Natural killer cell treated with Interleukin-12 subunit alpha and Interleukin-12 subunit beta and Interleukin-15 and Interleukin-18, amount 100 ng/mL, for 72 hours (primary cell): ENCODE measurements at places on chromosomes 1 and 21.

GRCh38 chr1:183942933-183943693 lies 94.4 kb downstream of the COLGALT2 start:
- DNase-seq = no peak

- no peak for DNase-seq
Observed at GRCh38 chr1:29426701-29427279, 190.5 kb downstream of the PTPRU start.

DNA sequence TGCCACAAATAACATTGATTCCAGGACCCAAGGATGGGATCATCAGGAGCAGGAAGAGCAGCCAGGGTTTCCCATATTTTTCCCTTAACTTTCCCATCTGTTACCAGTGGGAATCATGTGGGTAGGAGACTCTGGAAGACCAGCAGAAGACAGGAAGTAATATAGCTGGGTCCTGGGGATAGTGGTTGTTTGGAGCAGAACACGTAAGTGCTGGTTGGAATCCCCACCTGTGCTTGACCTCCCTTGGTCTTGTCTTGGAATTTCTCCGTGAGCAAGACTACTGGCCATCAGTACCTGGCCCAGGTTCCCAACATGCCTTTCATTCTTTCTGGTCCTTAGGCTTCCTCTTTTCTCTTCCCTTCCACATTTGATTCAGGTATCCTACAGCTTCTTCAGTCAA lies 20.9 kb upstream of the SLC27A3 start:
- no peak for DNase-seq

DNA sequence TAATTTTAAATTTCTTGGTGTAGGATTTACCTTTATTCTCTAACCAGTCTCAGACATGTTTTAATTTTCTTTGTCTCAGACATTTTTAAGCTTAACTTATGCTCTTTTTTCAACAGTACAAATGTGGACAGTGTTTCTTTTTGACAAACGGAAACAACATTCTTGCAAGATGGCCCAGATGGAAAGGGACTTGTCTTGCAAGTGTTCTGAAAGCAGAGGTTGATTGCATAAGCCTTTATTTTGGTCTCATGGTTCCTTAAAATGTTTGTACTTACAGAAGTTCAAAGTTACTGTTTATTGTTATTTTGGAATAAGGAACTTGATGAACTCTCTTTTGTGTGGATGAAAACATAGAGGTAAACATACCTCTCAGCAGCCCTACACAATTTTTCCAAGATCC lies 22.9 kb downstream of the SMAP2 start:
- DNase-seq = no peak

DNA sequence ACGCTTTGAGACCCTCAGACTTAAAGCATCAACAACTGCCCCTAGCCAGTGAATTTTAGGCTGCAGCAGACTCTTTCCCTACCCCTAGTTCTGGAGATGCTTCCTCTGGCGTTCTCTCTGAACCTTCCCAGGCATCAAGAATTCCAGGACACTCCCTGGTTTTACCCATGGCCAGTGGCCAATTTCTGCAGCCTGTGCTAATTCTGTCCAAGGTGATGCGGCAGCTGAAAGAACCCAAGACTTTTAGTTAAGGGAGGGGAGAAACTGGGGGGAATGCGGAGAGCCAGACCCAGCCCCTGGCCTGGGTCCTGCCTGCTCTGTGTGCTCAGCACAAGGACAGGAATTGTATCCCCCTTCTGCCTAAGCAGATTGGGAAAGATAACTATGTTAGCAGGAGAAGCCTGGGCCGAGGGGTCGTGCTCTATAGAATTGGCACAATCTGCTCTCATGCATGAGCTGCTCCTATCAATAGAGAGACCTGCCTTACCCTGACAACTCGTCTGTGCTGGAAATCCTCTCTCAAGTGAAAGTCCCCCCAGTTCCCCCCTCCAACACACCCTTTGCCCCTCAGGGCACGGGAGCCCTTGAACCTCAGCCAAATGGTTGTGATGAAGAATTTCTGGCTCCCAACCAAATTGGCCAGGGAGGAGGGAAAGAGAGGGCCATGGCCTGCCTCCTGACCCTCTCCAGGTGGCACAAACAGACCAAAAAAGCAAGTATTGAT lies 5.4 kb upstream of the GJA8 start:
- DNase-seq = no peak

- no peak for DNase-seq
Observed at GRCh38 chr1:207960346-207960745, 49.4 kb upstream of the CD34 start.

GRCh38 chr1:99457381-99458165 lies 188.3 kb upstream of the PALMD start:
- no peak for DNase-seq

GRCh38 chr1:88472298-88472697 lies 211.8 kb upstream of the PKN2 start:
- DNase-seq = no peak

DNA sequence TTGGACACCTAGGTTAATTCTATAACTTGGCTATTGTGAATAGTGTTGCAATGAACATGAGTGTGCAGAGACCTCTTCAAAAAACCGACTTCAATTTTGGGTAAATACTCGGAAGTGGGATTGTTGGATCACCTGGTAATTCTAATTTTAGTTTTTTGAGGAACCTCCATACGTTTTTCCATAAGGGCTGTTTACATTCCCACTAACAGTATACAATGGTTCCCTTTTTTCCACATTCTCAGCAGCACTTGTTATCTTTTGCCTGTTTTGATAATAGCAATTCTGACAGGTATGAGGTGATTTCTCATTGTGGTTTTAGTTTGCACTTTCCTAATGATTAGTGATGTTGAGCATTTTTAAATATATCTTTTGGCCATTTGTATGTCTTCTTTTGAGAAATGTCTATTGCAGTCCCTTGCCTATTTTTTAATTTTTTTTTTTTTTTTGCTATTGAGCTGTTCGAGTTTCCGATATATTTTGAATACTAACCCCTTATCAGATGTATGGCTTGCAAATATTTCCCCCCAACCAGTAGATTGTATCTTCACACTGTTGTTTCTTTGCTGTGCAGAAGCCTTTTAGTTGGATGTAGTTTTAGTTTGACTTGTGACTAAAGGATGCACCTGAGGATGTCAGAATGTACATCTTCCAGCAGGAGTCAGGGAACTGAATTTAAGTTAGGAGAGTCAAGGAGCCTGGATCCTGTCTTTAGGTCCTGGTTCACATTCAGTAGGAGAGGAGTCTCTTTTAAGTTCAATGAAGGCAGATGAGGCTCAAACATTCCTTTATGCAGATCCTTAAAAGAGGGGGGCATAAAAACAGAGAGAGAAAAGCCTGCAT lies 120.0 kb downstream of the S1PR1 start:
- no peak for DNase-seq

- DNase-seq = no peak
Observed at GRCh38 chr1:151513626-151514121, 2.5 kb downstream of the CGN start.

GRCh38 chr1:118136187-118136941 lies 48.7 kb downstream of the SPAG17 start:
- no peak for DNase-seq

DNA sequence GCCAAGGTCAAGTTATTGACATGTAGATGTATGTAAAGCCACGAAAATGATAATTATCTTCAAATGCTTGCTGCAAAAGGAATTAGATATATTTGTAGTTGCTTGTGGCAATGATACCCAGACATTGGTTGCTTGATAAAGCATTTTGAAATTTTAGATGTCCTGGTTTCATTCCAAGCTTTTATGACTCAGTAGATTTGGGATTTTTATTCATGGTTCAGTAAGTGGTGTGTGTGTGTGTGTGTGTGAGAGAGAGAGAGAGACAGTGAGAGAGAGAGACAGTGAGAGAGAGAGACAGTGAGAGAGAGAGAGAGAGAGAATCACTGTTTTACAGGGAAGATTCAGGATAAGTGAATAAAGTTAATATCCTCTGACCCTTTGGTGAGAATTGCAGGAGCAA lies 498.2 kb upstream of the C1orf87 start:
- no peak for DNase-seq

GRCh38 chr1:26910343-26911160 lies 3.2 kb downstream of the NR0B2 start:
- DNase-seq = no peak

DNA sequence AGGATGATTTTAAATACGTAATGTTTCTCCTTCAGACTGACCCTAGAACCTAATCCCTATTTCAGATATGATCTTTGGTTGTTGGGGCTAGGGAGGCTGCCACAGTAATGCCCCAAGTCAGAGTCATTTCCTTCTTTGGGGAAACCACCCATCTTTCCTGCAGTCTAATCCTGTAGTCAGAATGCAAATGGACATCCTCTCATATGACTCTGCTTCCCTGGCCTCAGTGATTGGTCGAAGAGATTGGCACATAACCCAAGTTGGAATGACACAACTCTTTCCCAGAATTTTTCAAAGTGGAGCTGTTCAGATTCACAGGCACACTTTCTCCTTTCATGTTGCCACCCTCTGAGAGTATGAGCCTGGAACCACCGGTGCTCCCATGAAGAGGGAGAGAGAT lies 58.8 kb upstream of the ZNF644 start:
- no peak for DNase-seq

DNA sequence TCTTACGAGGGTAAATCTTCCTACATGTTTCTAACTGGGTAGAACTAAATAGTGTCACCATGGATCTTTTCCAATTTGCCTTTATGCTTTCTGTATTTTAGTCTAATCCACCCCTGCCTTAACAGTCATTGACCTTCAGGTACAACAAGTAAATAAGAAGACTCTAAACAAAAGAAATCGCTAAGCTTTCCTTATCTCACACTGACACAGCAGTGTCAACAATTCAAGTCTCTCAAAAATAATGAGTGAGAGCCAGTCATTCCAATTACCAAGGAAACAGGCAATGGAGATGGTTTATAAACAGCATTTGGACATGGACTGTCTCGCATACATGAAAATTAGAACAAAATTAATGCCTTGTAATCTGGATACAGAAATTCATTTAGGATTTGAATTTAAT lies 365.8 kb downstream of the VAV3 start:
- DNase-seq = no peak

- DNase-seq = peak; percentile 95
Observed at GRCh38 chr1:161069731-161070270, at the start of gene ARHGAP30. Gene ARHGAP30, minus strand, starts transcription at chr1:161069891. Its CDS starts 267 bp downstream, at chr1:161069624.

- no peak for DNase-seq
Observed at GRCh38 chr21:31351960-31352359, 7.9 kb upstream of the TIAM1 start.

DNA sequence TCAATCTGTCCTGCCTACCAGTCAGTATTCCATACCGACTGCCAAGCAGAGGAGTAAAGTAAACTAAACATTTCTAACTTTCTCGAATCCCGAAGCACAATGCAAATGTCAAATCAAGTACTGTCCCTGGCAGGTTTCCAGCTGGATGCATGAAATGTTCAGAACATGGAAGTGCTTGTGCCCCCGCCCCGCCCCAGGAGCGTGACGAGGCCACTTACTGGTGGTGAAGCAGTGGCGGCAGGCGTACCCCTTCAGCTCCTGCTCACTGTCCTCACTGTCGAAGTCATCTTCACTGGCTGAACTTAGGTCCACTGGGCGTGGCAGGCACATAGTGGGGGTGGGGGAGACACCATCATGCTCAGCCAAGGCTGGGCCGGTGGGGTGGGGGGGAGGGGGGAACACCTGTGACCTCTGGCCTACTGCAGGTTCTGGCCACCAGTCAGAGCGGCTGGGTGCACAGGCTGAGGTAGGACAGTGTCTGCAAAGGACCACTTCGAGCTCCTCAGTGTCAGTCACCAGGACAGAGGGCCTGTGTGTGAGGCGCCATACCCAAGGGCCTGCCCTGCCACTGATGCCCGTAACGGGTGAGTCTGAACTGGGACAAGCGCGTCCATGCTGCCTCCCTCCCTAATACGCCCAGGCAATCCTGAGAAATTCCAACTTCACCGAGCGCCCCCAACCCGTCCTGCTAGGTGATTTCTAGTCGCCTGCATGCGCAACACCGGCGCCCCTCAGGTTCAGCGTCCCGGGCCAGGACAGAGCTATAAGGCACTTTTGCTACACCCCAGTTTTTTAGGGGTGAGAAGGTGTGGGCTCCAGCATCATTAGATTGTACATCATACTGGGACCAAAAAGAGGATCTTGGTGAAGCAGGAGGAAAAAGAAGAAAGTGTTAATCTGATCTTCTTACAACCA lies 46.9 kb downstream of the SLC45A1 start:
- DNase-seq = no peak

DNA sequence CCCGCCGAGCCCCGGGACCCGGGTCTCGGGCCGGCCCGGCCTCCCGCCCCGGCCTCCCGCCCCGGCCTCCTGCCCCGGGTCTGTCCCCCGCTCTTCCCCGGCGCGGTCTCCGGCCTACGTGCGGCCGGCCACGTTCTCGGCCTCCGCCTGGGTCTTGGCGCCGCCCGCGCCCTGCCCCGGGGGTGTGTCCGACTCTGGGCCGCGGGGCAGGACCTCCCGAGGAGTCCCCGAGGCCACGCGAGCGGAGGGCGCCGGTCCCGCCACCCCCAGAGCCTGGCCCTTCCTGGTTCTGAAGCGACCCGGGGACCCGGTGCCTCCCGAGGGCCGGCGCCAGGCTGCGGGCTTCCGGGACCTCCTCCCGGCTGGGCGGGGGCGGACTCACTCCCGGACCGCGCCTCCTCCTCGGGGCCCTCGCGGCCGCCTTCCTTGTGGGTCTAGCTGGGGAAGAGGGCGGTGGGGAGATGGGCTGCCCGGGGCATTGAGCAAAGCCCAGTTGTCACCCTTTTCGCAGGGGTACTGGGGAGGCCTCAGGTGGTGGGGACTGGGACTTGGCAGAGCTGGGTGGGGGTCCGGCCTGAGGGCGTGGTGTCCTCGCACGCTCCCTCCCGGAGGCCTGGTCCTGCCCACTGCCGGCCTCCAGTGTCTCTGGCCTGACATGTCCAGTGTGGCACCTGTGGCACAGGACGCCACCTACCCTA lies 558 bp downstream of the PFKL start:
- DNase-seq = peak; percentile 83

GRCh38 chr1:41481109-41481775 lies 3.2 kb downstream of the EDN2 start:
- DNase-seq = no peak

GRCh38 chr1:70247122-70247521 lies 25.9 kb downstream of the SRSF11 start:
- no peak for DNase-seq

DNA sequence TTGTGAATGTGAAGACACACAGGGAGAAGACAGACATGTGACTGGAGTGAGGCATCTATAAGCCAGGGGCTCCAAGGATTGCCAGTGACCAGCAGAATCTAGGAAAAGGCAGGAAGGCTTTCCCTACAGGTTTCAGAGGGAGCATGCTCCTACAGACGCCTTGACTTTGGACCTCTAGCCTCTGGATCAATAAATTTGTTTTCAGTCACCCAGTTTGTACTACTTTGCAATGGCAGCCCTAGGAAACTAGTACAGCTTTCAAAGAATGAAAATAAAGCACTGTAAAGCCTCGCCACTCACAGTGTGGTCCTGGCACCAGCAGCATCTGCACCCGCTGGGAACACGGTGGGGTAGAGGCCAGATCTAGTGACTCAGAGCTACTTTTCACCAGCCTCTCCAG lies 510.0 kb downstream of the LTN1 start:
- DNase-seq = no peak

DNA sequence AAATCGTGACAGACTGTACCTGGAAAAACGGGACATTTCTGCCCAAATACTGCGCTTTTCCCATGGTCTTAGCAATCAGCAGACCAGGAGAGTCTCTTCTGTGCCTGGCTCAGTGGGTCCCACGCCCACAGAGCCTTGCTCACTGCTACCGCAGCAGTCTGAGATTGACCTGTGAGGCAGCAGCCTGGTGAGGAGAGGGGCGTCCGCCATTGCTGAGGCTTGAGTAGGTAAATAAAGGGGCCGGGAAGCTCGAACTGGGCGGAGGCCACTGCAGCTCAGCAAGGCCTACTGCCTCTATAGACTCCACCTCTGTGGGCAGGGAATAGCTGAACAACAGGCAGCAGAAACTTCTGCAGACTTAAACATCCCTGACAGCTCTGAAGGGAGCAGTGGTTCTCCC lies 203.1 kb downstream of the DENND1B start:
- DNase-seq = no peak

GRCh38 chr1:211641942-211642341 lies 33.5 kb downstream of the NEK2 start:
- no peak for DNase-seq
